ENCODE measurements at places on chromosomes 4 and X. TPM values are rescaled to one million over a fixed set of nuclear protein-coding genes. Genes with fewer than 3 reads are reported as not detected.

The MAGEE2 gene
- not detected for total RNA-seq

The MRPS18C gene
- 56.0 TPM for total RNA-seq

The DCAF4L1 gene
- 0.22 TPM for total RNA-seq

The SYP gene
- 0.82 TPM for total RNA-seq

The MMRN1 gene
- total RNA-seq, result 0.16 TPM

The F8A3 gene
- 9.4 TPM for total RNA-seq

The NIPAL1 gene
- total RNA-seq, result 0.73 TPM

The AWAT2 gene
- total RNA-seq, result not detected

The PNMA6E gene
- not detected for total RNA-seq

The SRPK3 gene
- total RNA-seq, result not detected

The NCAPG gene
- total RNA-seq, result 1.5 TPM

The DGKQ gene
- 16.3 TPM for total RNA-seq

The HEPH gene
- not detected for total RNA-seq

The UPF3B gene
- total RNA-seq, result 14.0 TPM

The CHM gene
- 22.9 TPM for total RNA-seq

GRCh38 chrX:80471582-80471981 is 51.3 kb downstream of the TENT5D start:
- no peak for DNase-seq

GRCh38 chr4:2051086-2051485 is 8.0 kb upstream of the NAT8L start:
- no peak for DNase-seq

DNA sequence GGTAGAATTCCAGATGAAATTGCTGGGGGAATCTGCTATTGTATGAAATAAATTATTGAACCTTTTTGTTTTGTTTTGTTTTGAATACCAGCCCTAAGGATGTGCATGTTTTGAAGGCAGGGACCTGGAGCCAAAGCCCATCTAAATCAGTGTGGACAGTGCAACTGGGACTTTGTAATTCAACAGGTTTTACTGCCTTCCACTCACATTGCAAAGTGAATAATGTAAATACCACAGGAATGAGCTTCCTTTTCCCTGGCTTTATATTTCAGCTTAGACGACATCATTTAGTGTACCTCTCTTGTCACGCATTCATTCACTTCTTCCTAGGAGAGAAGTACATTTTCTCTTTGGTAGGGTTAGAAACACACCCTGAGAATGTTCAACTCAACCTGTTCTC is 795.0 kb downstream of the CENPC start:
- no peak for DNase-seq

DNA sequence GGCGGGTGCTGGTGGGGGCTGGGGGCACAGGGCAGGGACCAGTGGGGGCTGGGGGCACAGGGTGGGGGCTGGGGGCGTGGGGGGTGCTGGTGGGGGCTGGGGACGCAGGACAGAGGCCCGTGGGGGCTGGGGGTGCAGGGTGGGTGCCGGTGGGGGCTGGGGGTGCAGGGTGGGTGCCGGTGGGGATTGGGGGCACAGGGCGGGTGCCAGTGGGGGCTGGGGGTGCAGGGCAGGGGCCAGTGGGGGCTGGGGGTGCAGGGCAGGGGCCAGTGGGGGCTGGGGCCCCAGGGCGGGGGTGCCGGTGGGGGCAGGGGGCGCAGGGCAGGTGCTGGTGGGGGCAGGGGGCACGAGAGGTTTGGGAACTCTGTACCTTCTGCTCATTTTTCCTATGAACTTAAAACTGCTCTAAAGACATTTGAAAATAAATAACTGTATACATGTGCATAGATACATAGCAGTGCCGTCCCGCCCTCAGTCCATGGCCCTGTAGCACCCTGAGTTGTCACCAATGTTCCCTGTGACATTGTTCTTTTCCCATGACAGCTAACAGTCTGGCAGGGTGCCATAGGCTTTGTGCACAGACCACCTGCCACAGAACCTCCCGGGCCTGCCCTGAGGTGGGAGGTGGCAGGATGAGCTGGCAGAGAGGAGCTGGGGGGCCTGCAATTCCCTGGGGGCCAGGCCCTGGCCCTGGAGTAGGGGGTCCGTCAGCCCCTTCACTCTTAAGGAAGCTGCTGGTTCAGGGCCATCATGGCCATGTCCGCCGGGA is 35.6 kb upstream of the ADRA2C start:
- no peak for DNase-seq

- no peak for DNase-seq
Measured at GRCh38 chr4:39346856-39347519, 19.2 kb downstream of the RFC1 start.

- DNase-seq, result no peak
Measured at GRCh38 chrX:19293606-19294325, 50.0 kb upstream of the PDHA1 start.

DNA sequence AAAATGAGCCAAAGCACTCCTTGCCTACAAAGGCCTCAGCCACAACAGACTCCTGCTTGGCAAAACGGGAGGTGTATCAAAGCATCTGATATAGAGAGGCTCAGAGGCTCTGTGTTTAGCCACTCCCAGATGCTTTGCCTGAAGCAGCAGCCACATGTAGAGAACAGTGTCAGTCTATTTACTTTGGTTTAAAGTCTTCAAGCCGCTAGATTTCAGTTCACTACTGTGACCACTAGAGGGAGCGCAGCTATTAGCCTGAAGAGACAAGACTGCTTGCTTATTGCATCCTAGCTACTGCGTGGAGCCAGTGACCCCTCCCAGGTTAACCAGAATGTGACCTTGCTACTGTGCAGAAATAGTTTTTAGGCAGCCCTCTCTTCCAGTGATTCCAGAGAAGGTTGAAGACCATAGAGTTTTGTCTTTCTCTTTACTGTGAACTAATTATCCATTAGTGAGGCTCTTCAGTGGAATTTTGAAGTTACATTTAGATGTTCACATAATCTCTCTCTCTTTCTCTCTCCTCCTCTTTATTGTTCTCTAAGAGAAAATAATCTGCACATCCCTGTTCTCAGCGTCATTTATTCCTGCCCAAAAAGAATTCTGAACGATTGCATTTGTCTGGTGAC is 39.3 kb downstream of the BMP3 start:
- DNase-seq, result no peak

- no peak for DNase-seq
Measured at GRCh38 chr4:100828986-100829685, 311.3 kb upstream of the EMCN start.

DNA sequence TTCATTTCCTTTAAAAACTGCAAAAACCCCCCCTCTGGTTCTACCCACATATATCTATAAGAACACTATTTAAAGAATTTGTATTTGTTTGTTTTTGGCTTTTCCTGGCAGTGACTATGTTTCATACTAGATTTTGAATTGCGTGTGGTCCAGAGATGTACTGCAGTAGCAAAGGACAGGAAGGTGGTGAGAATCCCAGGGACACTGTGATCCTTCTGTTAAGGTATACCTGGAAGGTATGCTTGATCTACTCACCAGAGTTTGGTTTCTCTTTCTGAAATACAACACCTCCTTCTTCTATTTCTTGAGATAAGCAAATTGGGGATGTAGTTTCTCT is 129.6 kb upstream of the RASGEF1B start:
- no peak for DNase-seq

DNA sequence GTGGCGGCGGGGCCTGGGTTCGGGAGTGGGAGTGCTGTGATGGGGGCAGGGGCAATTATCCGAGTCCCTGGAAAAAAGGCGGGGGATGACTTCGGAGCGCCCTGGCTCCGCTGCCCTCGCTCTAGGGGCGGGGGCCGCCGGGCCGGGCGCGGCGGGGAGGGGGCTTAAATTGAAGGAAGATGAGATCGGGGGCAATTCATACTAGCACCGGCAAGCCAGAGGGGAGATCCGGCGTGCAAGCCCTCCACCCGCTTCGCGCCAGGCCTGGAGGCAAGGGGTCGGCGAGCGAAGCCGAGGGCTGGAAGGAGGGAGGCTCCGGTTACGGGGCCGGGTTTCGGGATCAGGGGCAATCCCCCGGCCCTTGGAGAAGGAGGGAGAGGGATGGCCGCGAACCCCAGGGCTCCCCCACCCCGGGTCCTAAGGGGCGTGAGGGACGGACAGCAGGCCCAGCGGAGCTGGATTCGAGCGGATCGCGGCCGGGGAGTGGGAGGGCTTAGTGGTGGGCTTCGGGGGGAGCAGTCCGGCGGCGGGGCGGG is 1.2 kb downstream of the BCORL1 start:
- peak; percentile 21 for DNase-seq

GRCh38 chrX:139554376-139554775 is 23.8 kb downstream of the F9 start:
- no peak for DNase-seq

DNA sequence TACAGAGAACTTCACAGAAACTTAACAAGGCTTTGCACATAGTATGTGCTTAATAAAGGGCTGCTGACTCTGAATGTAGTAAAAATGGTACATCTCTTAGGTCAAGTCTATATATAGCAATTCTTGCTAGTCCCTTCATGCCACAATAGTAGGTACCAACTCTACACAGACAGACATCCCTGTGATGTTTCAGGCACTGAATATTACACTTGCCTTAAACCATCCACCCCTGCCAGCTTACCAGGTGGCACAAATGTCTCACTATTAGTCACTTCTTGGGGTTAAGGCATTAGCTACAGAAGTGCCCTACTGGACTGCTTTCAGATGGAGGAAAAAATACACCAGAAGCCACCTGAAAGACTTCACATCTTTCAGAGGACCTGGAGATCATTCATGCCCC is 86.3 kb upstream of the CITED1 start:
- no peak for DNase-seq

DNA sequence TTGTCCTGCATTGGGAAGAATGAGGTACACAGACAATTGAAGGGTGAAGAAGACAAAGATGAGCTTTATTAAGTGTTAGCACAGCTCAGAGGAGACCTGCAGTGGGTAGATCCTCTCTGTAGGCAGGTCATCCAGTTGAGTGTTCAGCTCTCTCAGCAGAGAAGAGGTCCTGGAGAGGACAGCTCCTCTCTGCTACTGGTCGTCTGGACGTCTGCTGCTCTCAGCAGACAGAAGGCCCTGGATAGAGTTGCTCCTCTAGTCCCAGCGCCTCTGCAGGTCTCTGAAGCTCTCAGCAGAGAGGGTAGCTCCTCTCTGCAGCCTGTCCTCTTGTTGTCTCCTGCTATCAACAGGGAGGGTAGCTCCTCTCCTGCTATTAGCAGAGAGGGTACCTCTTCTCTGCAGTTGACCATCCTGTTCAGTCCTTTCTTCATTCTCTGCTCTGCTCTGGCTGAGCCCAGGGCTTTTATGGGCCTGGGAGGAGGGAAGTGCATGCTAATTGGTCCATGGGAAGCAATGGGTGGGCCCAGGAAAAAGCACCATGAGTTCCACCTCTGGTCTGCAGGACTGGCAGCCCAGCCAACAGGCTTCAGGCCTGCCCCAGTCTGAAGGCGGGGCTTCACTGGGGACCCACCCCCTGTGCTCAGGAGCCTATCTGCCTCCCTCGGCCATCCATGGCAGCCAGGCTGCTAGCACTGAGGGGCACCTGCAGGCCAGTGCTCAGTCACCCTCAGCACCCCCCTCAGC is 54.1 kb upstream of the IBSP start:
- DNase-seq, result no peak

- DNase-seq, result no peak
Measured at GRCh38 chr4:119693126-119693525, 64.5 kb upstream of the PDE5A start.

- no peak for DNase-seq
Measured at GRCh38 chr4:39486221-39486804, 27.5 kb downstream of the LIAS start.

DNA sequence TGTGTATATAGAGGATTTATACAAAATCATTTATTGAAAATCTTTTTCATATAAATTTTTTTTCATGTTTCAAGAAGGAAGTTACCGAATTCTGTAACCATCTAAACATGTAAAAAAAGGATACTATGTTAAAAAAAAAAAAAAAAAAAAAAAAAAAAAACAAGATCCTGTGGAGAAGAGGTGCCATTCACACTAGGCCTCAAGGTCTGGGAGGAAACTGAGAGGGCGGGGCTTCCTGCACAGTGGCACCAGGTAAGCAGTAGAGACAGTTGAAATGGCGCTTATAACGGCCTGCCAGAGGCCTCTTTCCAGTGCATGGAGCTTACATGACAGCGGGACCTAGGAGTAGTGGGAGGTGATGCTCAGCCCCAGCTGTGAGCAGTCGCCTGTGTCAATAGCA is 17.5 kb downstream of the TRAPPC2 start:
- no peak for DNase-seq

- peak; percentile 29 for DNase-seq
Measured at GRCh38 chr4:78056265-78057129, 626 bp upstream of the FRAS1 start.

- peak; percentile 51 for DNase-seq
Measured at GRCh38 chrX:155612312-155613224, at the start of gene TMLHE. Gene TMLHE (minus strand): TSS chrX:155612952. CDS start chrX:155545276, 67,676 bp downstream.

DNA sequence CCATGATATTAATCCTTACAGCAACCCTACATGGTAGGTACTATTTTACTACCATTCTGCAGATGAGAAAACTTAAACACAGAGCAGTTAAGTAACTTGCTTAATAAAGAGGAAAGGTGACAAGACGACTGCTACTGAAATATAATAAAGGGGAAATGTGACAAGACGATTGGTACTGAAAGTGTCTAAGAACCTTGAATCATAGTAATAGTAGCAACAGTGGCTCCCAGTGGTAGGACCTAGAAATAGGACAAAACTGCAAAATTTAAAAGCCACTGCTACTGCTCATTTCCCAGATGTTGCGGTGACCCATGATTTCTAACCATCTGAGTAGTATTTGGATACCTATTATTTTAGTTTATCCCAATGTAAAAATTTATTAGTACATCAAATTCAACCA is 89.5 kb downstream of the TASL start:
- DNase-seq, result no peak
